ENCODE measurements at places on chromosomes 1 and 21.

DNA sequence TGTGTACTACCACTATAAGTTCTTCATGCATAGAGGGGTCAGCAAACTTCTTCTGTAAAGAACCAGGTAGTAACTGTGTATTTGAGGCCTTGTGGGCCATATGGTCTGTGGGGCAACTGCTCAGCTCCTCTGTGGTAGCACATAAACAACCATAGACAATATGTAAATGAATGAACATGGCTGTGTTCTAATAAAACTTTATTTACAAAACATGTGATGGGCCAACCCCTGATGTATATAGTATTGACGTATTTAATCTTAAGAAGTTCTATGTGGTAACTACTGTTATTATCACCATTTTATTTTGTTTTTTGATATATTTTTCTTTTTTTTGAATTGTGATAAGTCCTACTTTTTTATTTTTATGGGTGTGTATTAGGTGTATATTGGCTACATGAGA is 15.4 kb downstream of the TRAF5 start:
- DNase-seq: no peak

GRCh38 chr1:86233403-86233802 is 76.8 kb upstream of the COL24A1 start:
- no peak for DNase-seq

GRCh38 chr1:2638466-2639115 is 5.8 kb upstream of the MMEL1 start:
- no peak for DNase-seq

- DNase-seq: no peak
Measured at GRCh38 chr1:17007121-17007520, 4.6 kb downstream of the ATP13A2 start.

DNA sequence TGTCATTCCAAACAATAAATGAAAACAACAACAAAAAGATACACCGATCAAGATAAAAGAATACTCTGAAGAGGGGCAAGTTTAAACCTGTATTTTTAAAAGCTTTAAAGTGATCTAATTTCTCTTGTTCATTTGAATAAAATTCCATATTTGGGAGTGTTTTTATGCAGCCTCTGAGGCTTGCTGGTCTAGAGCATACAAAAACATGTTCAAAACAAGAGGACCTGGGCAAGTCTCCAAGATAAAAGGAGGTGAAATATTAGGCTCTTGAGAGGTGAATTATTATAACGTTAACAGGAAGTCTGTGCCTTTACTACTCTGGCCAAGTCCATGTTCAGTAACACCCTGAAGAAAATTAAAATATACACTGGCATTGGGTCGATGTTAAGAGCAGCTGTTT is 20.1 kb downstream of the URB1 start:
- no peak for DNase-seq

GRCh38 chr1:231871471-231871870 is 244.9 kb downstream of the DISC1 start:
- no peak for DNase-seq

- DNase-seq: no peak
Measured at GRCh38 chr1:168637350-168637991, 61.1 kb downstream of the XCL1 start.

DNA sequence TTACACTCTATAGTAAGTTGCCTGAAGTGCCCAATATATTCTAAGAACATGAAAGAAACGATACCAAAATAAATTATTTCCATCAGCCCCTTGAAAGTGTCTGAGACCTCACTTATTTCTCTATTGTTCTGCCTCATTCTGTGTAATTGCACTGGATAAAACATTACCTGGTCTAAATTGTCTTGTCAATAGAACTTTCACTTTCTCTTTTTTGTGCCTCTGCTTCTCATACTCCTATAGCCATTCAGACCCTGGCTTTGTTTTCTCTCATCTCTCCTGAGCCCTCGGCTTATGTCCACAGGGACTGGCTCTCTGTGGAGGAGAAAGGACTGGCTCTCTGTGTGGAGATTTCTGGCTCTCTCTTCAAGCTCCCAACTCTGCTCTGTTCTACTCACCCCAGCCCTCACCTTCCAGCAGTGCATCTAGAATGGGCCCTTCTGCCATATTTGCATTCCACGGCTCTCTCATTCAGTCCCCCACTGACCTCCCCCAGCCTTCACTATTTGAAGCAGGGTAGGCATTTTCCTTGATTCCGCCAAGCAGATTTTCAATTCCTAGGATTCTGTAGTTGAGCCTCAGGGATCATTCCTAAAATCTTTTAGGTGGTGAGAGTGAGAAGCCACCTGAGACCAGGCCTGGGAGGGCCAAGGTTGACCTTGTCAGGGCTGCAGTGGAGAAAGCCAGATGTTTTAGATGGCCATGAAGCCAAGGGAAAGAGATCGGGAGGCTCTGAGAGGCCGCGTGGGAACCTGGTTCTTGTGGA is 15.9 kb upstream of the GALNT2 start:
- DNase-seq: no peak

GRCh38 chr1:54922921-54923421 is 36.0 kb upstream of the DHCR24 start:
- no peak for DNase-seq

- DNase-seq: no peak
Measured at GRCh38 chr1:162033428-162033827, 9.8 kb upstream of the OLFML2B start.

GRCh38 chr1:145845514-145846161 is at the start of gene NUDT17:
Gene NUDT17 (plus strand): TSS chr1:145845630. CDS start chr1:145845641, 11 bp downstream.
- DNase-seq: peak; percentile 78

DNA sequence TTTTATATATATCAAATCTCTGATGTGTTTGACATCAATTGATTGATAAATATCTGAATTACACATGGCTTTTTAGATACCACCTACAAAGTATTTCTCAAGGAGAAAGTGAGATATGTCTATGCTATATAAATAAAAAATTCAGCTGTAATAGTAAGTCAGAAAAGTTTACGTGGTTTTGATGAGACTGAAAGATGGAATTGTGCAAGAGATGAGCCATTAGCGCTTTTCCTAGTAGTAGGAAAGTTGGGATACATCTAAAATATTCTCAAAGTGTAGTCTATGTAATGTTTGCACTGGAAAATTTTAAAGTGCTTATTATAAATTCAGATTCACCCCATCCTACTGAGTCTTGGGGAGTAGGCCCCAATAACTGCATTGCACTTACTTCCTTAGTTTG is 49.1 kb downstream of the SGIP1 start:
- DNase-seq: no peak

GRCh38 chr1:204314171-204314892 is 45.4 kb downstream of the PLEKHA6 start:
- DNase-seq: no peak

- no peak for DNase-seq
Measured at GRCh38 chr1:91783423-91784170, 102.4 kb downstream of the TGFBR3 start.

GRCh38 chr1:159142726-159143510 is 28.5 kb upstream of the CADM3 start:
- DNase-seq: no peak

DNA sequence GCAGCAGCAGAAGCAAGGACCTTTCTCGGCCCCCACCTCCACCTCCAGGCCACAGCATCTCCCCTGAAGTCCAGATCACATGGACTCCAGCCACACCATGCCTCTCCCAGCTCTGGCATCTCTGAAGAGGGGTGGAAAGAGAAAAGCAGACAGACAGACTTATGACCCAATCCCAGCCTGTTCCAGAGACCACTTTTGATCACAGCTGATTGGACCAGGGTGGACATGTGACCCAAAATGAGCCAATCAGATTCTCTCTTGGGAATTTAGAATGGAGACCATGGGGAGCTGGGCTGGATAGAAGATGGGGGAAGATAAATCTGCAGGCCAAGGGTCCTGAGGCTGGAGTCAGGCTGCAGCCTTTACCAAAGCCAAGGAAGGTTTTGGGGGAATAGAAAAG is 16.4 kb downstream of the HTR1D start:
- DNase-seq: no peak

DNA sequence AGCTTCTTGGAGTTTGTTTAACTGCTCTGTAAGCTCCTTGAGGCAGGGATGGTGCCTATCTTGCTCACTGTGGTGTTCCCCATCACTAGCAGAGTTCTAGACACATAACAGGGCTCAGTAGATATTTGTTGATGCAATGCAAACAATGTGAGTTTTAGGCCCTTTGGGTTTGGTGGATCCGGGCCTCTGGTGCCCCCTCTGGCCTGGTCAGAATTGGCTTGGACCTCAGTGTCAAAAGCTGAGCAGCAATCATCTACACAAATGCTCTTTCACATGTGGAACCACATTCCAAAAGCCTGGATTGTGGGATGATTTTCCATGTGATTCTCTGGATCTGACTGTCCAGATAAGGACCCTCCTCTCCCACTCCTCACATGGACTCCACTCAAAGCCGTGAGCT is 53.4 kb upstream of the BCAR3 start:
- no peak for DNase-seq

- DNase-seq: no peak
Measured at GRCh38 chr1:236315518-236315917, 33.8 kb upstream of the ERO1B start.

DNA sequence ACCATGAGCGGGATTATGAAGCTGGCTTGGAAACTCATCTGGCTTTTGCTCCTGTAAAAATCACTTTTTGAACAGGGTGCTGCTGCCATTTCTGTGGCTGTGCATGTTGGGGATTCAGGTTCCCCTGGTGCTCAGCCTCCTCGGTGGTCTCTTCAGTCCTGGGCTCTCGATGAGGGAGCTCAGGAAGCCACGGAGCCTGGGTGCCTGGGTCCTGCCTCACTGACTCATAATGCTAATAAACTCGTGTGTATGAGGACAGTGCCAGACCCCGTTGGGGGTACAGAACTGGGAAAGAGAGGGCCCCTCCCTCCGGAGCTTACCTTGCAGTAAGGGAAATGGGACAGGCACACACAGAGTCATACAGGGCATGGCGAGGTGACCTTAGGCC is 5.8 kb downstream of the COQ8A start:
- no peak for DNase-seq

- DNase-seq: no peak
Measured at GRCh38 chr1:229452956-229453801, 19.3 kb upstream of the ACTA1 start.

GRCh38 chr1:64323054-64323453 is 119.6 kb downstream of the UBE2U start:
- no peak for DNase-seq

GRCh38 chr1:86409416-86410021 is 13.4 kb upstream of the ODF2L start:
- DNase-seq: no peak

- DNase-seq: no peak
Measured at GRCh38 chr21:28220680-28221079, 772.0 kb downstream of the LTN1 start.

- DNase-seq: no peak
Measured at GRCh38 chr1:208029381-208030287, 118.7 kb upstream of the CD34 start.

DNA sequence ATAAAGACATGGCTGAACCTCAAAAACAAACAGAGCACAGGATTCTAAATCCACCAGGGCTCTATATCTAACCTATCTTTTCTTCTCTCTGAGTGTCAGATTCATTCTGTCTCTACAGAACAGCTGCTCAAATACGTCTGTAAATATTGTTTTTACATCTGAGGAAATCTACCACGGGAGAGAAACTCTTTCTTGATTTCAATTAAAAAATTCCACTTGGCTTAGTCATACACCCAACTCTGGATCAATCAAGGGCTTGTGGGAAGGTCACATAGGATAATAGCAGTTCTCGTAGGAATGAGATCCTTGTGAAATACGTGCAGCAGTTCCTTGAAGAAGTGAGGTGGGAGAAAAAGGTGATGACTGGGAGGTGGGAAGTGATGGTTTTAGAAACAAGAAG is 1355.7 kb upstream of the ADGRL2 start:
- no peak for DNase-seq

DNA sequence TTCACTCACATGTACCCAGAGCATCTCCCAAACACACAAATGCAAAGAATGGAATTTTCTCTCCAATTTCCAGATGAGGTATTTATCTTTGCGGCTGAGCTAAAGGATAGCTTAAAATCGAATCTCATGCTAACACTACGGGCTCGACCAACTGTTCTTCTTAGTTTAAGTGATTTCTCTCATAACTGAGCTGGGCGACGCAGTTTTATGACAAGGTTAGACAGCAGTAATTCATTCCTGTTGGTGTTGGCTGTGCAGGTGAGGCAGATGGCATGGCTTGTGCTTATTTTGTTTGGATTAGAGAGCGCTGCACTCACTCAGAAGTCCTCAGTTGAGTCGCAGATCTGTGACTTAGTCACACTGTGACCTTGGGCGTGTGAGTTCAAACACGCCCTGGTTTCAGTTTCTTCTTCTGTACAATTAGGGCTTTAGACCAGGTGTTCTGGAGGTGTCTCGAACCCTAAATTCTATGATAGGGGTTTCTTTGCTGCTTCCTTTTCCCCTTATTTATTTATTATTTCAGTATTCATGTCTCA is 41.5 kb upstream of the MRPS6 start:
- no peak for DNase-seq

- no peak for DNase-seq
Measured at GRCh38 chr1:119219711-119220110, 79.3 kb upstream of the WARS2 start.

DNA sequence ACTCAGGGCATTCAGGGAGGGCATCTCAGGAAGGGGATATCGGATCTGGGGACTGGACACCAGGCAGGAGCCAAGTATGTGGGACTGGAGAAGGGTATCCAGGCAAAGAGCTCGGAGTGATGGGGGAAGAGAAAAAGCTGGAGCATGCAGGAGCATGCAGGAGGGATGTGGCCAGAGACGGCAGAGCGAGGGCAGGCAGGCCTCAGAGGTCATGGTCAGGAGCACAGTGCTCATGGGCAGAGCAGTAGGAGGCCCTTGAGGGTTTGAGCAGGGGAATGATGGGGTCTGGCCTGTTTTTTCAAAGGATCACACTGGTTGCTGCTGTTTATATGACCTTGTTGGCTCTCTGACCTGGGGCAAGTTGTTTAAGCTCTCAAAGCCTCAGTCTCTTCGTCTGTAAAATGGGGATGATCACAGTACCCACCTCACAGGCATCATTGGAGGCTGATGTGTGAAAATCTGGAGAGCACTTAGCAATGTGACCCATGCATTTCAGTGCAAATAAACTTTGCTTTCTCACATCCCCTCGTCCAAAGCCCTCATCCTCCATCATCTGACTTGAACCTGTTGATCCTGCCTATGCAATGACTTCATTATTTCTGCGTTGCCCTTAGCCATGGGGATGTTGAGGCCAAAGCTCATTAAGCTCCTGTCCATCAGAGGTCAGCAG is 273.1 kb downstream of the MATN1 start:
- DNase-seq: no peak

GRCh38 chr1:246104927-246105326 is 402.2 kb downstream of the SMYD3 start:
- no peak for DNase-seq

DNA sequence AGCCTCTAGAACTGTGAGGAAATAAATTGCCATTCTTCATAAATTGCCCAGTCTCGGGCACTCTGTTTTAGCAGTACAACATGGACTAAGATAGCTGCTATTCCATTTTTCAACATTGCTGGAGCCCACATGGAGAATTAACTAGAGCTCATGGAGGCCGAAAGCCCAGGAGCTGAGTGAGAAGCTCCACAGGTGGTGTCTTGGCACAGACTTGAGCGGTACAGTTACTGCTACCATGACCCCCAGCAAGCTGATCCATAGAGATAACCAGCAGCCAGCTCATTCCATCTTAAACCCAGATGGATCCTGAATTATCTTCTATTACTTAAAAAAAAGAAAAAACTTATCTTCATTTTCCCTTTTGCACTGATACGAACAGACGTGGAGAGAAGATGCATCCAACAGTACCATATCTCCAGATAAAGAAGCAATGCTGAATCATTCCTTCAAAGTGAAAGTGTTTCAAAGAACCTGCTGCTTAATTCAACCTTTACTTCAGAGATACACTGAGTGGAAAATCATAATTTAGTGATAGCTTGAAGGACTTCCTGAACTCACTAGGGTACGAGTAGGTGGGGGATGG is 115.1 kb downstream of the SETD4 start:
- no peak for DNase-seq
